CD4-positive, alpha-beta T cell treated with Interleukin-4 for 4 hours (primary cell): ENCODE measurements at places on chromosomes 12 and 14.

DNA sequence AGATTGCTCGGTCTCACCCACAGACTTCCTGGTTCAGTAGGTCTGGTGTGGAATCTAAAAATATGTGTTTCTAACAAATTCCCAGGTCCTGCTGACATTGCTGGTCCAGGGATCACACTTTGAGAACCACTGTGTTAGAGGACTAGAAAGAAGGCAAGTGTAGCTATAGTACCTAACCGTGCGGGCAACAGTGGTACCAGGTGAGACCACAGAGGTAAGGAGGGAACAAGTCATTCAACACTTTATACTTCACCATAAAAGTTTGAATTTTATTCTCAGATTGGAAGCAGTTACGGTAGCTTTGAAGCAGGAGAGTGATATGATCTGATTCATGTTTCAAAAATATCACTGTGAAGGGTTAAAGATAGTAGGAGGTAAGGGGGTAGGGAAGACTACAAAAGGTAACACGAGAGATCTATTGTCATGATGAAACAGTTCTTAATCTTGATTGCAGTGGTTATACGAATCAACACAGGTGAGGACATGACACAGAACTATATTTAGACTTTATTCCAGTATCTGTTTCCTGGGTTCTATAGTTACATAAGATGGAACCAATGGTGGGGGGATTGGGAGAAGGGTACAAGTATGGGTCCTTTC is 73.5 kb downstream of the CDK17 start:
- no peak for DNase-seq

DNA sequence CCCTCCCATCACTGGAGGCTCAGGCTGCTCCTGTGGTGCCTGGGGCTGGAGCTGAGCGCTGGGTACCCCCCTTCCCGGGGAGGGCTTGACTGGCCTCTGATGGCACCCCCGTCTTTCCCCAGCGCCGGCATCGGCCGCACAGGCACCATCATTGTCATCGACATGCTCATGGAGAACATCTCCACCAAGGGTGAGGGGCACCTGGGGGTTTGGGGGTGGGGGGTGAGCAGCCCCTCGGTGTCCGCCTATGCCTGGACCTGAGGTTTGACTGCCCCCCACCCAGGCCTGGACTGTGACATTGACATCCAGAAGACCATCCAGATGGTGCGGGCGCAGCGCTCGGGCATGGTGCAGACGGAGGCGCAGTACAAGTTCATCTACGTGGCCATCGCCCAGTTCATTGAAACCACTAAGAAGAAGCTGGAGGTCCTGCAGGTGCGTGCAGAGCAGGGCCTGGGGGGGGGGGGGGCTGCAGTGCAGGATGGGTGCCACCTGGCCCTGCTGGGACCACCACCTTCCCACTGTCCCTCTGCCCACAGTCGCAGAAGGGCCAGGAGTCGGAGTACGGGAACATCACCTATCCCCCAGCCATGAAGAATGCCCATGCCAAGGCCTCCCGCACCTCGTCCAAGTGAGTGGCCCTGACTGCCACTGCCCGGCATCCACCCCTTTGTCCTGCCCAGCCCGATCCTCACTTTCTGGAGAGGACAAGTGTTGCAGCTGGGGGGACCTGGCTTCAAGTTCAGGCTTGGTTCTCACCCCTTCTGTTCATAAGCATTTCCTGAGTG is 8.8 kb downstream of the PTPN6 start:
- DNase-seq: no peak

DNA sequence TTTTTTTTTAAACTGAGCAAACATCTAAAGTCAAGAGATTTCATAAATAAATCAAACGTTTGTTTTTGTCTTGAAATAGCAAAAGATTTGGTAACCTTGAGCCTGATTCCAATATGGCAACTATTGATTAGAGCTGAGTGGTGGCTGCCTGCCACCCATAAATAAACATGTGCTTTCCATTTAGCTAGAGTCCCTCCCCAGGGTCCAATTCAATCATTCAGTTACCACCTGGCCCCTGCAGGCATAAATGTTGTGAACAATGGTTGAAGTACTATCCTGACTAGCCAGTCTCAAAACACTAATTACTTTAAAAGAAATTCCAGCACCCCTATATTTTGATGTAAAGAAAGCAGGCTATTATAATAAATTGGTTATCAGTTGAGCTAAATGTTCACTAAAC is 129.7 kb upstream of the GRIP1 start:
- no peak for DNase-seq

- DNase-seq: no peak
Observed at GRCh38 chr14:58693048-58693447, 55.3 kb downstream of the DACT1 start.

GRCh38 chr12:66279123-66279712 is 23.1 kb upstream of the HELB start:
- peak; percentile 57 for DNase-seq

GRCh38 chr12:97461553-97461952 is 1.1 kb upstream of the RMST start:
- no peak for DNase-seq

DNA sequence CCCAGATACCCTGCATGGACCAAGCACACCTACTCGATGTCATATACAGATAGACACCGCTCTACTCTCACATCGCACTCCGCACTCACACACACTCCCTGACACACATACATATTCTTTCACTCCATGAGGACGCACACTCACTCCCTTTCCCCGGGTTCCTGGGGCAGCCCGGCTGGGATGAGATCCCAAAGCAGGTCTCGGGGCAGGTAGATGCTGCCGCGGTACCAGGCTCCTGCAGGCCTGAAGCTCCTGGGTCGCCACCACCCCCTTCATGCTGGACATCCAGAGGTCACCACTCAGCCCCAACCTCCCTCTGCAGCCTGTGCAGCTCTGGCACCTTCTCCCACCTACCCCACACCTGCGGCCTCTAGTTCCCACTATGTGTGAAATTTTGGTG is 2.3 kb downstream of the C1QL4 start:
- DNase-seq: no peak

GRCh38 chr12:10558789-10559188 is 53.1 kb downstream of the EIF2S3B start:
- no peak for DNase-seq

GRCh38 chr14:70067810-70068209 is 120.9 kb downstream of the SLC8A3 start:
- no peak for DNase-seq

DNA sequence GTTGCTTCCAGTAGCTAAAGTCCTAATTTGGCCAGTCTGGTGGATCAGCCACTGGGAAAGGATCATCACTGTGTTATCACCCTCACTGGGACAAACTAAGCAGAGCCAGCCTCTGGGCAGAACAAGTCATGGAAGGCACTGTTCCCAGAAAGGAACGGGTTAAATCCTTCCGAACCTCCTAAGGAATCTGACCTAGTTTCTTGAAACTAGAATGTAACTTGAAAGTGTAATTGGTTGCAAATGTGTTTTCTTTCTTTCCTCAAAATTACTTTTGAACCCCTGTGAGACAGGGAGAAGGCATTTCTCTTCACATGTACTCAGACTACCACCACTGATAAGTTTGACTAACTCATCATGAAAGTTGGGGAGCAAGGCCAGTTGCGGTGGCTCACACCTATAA is 18.7 kb upstream of the KICS2 start:
- no peak for DNase-seq

- DNase-seq: peak; percentile 21
Observed at GRCh38 chr14:67514650-67515385, 18.3 kb upstream of the PLEKHH1 start.

- DNase-seq: no peak
Observed at GRCh38 chr14:89399594-89400068, 17.4 kb downstream of the FOXN3 start.

DNA sequence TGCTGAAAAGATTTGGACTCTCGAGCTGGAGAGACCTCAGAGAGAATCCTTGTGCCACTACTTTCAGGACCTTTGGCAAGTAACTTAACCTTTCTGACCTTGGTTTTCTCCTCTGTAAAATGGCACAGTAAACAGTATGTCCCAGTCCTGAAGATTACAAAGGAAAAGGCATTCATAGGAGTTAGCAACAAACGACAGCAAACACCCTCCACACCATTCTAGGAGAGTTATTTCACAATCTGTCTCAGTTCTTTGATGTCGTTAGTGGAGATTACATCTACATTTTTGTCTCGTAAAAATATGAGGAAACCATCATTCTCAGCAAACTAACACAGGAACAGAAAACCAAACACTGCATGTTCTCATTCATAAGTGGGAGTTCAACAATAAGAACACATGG is 205.7 kb downstream of the ITPR2 start:
- no peak for DNase-seq

DNA sequence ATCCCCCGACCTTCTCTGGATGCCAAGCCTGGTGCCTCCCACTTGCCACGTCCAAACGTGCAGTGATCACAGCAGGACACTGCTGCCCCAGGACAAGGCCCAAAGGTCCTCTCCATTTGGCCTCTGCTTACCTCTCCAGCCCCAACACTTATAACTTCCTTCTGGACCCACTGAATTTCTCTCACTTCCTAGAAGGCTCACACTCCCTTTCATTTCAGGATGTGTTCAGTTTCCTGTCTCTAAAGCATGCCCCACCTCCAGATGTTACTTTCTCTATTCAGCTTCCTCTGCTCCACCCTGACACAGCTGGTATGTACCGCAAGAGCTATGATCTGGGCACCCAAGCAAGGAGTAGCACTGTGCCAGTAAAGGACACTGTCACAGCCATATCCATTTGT is 33.0 kb downstream of the CDKL1 start:
- DNase-seq: peak; percentile 72

GRCh38 chr14:60789656-60790055 is 55.1 kb downstream of the MNAT1 start:
- no peak for DNase-seq

- DNase-seq: no peak
Observed at GRCh38 chr12:92973614-92974013, 44.5 kb upstream of the EEA1 start.

- no peak for DNase-seq
Observed at GRCh38 chr14:95495538-95496025, 20.9 kb downstream of the SYNE3 start.

- no peak for DNase-seq
Observed at GRCh38 chr14:96151242-96151641, 53.4 kb upstream of the BDKRB2 start.

DNA sequence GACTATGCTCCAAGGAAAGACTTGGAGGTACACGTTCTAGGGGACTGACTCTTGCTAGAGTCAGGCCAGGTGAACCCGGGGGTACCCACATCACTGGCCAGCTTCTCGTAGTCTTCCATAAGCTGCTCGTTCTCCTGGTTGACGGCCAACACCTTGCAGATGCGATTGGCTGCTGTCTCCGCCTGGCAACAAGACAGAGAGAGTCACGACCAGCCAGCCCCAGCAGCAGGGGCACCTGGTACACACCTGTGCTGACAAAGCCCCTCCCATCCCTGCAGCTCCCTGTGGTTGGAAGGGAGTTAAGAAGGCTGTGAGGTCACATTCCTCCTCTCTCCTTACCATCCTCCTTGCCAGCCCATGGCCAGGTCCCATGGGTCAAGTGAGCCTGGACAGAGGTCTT is 85.5 kb downstream of the ACTN1 start:
- DNase-seq: no peak

- no peak for DNase-seq
Observed at GRCh38 chr12:110266980-110267620, 13.9 kb upstream of the ATP2A2 start.

- no peak for DNase-seq
Observed at GRCh38 chr12:56375598-56376434, 13.2 kb upstream of the APOF start.

DNA sequence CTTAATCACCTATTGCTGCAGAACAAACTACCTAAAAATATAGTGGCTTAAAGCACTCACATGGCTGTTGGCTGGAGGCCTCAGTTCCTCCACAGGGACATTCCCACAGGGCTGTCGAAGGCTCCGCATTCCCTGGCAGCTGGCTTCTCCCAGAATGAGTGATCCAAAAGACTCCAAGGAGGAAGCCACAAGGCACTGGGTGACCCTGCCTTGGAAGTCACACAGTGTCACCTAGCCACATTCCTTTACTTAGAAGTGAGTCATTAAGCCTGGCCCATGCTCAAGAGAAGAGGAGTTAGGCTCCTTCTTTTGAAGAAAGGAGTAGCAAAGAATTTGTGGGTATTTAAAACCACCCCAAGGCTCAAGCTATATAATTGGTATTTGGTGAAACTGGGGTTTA is 63.9 kb upstream of the MAP1LC3B2 start:
- DNase-seq: no peak
